ENCODE measurements at places on chromosomes 2 and 18.

- no peak for DNase-seq
These were observed 348.2 kb downstream of the ALK start for GRCh38 chr2:29573147-29573546.

DNA sequence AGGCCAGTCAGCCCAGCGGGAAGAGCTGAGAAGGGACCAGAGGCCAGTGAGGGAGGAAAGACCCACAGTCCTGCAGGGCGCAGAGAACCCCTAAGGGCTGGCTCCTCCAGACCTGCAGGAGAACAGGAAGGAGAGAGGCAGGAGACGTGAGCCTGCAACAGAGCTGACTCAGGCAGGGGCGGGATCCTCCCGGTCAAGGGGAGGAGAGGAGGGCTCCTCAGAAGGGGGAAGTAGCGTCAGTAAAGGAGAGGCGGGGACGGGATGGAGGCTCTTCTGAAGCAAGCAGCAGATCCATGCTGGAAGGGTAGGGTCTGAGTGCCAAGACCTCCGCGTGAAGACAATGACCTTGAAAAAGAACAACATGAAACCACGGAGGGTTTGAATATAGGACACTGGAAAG lies 50.8 kb downstream of the TRABD2A start:
- DNase-seq, result no peak

GRCh38 chr2:15728245-15728938 lies 136.7 kb downstream of the DDX1 start:
- no peak for DNase-seq

DNA sequence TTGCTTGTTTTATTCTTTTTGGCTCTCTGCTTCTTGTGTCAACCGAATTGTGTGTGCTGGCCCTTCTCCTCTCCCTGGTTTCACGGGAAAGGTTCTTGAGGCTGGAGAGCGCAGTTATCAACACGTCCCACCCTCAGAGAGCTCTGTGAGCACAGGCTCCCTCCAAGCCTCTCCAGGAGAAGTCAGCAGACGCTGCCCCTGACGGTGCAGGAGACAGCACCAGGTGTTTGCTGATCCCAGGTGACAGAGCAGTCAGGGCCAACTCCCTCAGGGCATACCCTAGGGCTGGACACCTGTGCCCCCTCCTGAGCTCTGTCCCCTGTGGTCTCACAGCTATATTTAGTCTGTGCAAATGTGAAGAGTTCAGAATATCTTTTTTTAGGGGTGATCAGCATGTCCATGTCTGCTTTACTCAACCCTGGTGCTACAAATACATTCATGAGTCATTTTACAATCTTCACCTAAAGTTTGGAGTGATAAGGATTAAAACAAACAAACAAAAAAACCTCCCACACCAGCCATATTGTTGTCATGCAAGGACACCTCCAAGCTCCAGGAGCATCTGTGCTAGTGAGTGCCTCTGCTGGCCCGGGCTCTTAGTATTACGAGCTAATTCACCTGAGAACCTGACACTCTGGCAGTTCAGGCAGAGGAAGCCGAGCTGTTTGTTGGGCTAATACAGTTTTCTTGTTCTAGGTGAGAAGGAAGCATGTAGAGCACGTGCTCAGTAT lies 65.9 kb upstream of the TMEM200C start:
- no peak for DNase-seq

DNA sequence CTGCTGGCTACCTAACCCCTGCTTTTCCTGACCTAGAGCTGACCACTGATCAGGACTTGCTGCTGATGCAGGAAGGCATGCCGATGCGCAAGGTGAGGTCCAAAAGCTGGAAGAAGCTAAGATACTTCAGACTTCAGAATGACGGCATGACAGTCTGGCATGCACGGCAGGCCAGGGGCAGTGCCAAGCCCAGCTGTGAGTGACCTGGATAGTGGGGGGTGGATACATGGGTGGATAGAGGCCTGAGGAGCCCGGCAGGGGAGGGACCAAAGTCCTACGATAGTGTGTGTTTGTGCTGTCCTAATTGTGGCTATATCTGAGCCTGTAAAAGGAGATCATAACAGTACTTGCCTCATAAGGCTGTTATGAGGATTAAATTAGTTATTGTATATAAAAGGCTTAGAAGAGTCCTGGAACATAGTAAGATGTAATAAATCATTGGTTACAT lies 8.2 kb downstream of the PLCD4 start:
- no peak for DNase-seq

GRCh38 chr2:207334624-207335371 lies 169.1 kb upstream of the KLF7 start:
- no peak for DNase-seq

GRCh38 chr2:128437204-128437565 lies 118.5 kb upstream of the HS6ST1 start:
- no peak for DNase-seq

- DNase-seq, result no peak
These were observed 196.4 kb downstream of the TNS1 start for GRCh38 chr2:217806482-217806765.

DNA sequence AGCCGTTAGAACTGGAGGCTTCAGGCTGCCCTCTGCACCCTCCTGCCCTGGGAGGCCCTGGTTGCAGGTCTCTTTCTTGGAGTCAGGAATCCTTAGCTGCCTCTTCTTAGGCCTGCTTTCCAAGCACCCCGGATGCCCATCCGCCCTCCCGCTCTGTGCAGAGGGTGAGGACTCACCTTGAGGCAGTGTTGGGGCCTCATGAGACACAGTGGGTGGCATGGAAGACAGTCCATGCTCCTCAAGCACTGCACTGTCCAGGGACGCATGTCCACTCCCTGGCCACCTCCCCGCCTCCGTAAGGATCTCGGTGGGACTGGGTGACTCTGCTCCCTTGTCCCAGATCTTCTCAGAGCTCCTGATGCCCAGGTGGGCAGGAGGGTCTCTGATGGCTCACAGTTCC lies 5.7 kb upstream of the TRAF3IP1 start:
- DNase-seq, result no peak

GRCh38 chr2:26627350-26628105 lies 13.6 kb downstream of the CIB4 start:
- no peak for DNase-seq
